AG08396 (cell line): ENCODE measurements at places on chromosomes 3 and 15.

DNA sequence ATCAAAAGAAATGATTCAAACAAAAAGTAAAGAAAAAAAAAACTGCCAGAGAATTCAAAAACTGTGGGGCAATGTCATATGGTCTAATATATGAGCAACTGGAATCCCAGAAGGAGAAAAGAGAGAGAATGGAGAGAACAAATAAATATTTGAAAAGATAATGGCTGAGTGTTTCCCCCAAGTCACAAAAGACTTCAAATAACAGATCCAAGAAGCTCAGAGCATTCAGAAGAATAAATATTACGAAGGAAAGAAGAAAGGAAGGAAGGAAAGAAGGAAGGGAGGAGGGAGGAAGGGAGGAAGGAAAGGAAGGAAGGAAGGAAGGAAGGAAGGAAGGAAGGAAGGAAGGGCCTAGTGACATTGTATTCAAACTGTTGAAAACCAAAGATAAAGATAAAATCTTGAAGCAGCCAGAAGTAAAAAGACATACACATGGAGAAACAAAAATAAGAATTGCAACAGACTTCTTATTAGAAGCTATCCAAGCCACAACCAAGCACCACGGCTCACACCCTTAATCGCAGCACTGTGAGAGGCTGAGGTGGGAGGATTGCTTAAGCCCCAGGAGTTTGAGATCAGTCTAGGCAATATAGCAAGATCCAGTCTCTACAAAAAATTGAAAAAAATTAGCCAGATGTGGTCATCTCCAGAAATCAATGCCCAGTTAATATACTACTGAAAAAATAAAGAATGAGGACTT, 118.9 kb upstream of the IGSF10 start:
- DNase-seq = no peak

DNA sequence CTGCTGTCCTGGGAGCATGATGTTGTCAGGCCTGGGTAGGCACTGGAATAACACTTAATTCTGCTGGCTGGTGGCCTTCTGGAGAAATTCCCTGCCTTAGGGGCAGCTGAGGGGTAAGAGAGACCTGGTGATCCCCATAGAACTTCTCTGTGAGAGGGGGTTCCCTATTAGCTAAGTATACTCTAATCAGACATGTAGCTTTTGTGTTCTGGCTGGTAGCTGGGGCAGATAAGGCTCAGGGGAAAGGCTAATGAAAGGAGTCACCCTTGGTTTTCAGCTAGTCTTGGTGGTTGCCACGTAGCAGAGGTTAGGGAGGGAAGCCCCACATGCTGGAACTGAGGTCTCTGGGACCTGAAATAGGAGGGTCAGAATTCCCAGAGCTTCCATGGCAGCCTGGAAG, 952 bp upstream of the HDDC3 start:
- DNase-seq = no peak

DNA sequence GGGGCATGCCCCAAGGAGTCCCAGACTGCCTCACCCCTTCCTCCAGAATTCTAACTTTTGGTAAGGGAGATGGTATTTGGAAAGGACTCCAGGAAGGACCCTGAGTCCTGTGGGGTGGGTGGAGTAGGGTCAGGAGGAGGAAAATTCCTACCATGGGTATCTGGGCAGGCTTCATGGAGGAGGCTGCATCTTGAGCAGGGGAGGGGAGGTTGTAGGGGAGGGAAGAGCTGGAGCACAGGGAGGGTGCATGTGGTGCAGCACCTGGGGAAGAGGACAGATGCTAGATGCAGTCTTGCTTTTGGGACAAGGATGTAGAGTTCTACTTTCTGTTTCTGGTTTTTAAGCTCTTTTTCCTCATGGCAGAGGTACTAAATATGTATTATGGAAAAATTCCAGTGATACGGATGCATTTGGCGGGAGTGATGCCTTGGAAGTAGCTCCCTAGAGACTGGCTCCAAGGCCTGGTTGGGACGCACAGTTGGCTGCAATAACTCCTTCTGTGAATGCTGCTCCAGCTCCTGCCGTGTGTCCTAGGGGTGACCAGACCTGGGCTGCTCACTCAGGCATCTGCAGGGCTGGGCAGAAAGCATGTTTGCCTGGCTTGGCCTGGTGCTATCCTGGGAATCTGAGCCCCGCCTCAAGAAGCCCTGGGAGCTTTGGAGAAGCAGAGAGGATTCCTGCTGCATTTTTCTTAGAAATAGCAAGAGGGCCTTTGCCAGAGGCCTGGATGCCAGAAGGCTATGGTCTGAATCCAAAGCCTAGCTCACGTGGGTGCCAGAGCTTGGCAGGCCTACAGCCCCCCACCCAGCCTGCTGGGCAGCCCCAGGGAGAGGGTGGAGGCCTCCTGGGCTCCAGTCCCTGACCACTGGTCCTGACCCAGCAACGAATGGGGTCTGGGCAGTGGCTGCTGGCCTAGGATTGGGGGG, 10.1 kb downstream of the SEMA3F start:
- DNase-seq = peak; percentile 67

- DNase-seq = no peak
These were observed 79.8 kb downstream of the RFTN1 start for GRCh38 chr3:16433701-16434151.

- DNase-seq = no peak
These were observed 446.1 kb upstream of the RARB start for GRCh38 chr3:24981924-24982323.

- DNase-seq = no peak
These were observed 610.2 kb downstream of the TBL1XR1 start for GRCh38 chr3:176587089-176587488.

- DNase-seq = no peak
These were observed 30.9 kb upstream of the ATP1B3 start for GRCh38 chr3:141845407-141846049.

DNA sequence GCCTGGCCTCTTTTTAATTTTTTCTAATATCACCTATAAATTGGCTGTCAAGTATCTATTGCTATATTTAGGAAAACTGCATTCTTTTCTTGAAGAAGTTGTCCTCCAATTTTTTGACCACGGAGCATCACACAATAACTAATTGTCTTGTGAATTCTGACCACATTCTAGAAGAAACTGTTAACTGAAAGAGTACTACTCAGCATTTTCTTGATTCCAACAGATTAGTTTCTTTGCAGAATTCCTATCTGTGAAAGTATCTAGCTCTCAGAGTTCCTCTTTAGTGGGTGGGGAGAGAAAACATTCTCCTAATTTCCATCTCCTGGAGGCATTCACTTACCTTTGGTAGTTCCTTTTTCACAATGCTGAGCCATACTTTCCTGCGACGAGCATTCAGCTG, 31.1 kb downstream of the INO80 start:
- no peak for DNase-seq

- DNase-seq = no peak
These were observed 8.4 kb upstream of the RBSN start for GRCh38 chr3:15107075-15107947.

GRCh38 chr3:133488785-133489367, 84.6 kb upstream of the CDV3 start:
- peak; percentile 49 for DNase-seq

DNA sequence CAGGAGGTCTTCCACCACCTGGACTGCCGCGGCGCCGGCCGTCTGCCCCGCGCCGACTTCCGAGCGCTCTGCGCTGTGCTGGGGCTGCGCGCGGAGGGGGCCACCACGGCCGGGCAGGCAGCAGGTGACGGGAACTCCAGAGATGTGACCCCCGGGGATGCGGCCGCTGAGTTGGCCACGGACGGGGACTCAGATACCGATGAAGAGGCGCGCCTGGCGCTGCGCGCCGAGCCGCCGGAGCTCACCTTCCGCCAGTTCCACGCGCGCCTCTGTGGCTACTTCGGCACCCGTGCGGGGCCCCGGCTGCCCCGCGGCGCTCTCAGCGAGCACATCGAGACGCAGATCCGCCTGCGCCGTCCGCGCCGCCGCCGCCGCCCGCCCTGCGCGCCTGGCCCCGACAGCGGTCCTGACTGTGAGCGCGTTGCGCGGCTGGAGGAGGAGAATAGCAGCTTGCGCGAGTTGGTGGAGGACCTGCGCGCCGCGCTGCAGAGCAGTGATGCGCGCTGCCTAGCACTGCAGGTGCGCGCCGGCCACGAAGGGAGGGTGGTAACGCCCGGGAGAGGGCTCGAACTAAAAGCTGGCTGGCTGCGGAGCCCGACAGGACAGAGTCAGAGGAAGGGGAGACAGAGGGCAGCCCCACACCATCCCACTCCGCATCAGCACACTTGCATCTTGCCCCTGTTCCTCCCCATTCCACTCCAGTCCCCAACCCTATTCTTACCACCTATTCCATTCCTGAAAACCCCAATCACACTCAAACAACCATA, 885 bp downstream of the EFCC1 start:
- no peak for DNase-seq

GRCh38 chr15:39358441-39359041, 222.3 kb upstream of the THBS1 start:
- peak; percentile 26 for DNase-seq

DNA sequence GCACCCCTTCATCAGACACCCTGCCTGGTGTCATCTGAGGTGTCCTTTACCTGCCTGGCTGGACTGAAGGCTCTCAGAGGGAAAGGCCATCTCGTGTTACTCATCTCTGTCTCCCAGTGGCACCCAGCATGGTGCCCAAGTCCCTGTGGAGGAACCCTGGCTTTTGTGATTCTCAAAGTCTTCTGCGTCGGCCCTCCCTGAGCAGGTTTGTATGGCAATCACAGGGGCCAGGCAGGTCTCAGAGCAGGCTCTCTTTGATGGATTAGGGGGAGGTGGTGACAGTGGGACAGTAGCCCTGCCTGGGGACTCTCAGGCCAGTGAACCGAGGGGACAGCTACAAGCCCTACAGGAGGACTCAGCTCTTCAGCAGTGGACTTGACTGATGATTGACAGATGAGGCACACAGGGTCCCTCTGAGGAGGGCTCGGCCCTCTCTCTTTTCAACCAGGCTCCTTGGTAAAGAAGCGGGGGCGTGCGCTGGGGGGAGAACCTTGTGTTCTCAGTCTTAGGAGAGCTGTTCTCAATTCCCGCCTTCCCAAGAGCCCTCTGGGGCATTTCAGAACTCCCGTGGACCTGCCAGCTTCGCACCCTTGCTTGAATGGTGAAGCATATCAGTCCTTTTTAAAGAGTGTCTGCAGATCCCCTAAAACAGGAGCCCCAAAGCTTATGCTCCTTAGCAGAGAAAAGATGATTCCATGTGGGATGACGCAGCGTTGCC, 108.3 kb downstream of the VGLL4 start:
- no peak for DNase-seq

DNA sequence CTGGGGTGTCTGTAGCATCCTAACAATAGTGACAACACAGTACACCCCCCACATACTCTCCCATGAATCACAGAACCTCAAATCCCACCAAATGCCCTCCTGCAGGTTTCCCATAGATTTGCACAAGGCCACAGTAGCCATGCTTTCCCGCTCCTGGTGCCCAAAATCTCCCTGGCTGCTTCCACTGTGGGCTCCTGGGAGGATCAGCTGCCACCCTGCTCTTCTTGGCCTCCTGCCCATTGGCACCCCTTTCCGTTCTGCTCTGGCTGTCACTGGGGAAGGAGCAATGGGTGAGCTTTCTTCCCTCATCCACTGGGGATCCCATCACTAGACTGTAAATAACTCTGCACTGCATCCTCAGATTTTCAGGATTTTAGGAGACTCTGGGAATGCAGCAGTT, 92.1 kb upstream of the SLC24A5 start:
- no peak for DNase-seq

DNA sequence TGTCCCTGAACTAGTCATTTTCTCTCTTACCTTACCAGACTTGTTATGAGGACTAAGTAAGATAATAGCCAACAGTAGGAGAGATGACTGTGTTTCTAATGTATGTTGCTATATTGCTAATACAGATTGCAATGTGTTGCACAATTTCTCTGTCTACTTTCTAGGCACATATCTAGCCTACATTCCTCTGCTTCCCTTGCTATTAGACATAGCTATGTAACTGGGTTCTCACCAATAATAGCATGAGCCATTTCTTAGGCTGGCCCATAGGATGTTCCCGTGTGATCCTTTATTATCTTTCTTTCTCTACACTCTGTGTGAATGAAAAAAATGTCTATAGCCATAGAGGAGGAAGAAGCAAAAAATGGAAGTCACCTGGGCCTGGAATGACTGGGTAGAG, 6.8 kb upstream of the LRRN1 start:
- DNase-seq = no peak

DNA sequence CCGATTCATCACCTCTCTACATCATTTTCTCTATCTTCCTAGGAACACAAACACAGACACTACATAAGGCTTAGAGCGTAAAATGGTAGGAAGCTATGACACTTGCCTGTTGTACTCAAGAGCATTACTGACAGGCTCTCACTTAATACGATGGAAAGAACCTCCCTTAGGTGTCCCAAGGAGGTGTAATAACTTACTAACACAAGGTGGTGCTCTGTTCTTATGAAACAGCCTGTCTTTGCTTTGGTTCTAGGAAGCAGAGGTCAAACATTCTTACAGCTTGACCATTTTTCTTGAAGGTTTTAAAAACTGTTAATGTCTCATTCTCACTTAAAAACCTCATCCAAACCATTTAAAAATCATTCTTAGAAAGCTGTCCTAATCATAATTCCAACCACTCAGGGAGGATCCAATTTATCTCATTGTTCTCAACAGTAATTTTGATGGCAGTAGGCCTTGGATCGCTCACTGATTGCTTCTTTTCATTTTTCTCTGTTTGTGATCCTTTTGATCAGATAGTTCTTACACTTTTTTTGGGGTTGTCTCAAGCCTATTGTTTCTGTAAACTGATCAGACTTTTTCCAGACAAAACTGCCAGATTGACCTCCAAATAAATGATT, 317.8 kb upstream of the AGTR1 start:
- peak; percentile 14 for DNase-seq

GRCh38 chr15:64651601-64652191, 123.7 kb downstream of the RBPMS2 start:
- DNase-seq = no peak

- DNase-seq = peak; percentile 67
These were observed 55.8 kb downstream of the ZNF621 start for GRCh38 chr3:40580494-40581091.

DNA sequence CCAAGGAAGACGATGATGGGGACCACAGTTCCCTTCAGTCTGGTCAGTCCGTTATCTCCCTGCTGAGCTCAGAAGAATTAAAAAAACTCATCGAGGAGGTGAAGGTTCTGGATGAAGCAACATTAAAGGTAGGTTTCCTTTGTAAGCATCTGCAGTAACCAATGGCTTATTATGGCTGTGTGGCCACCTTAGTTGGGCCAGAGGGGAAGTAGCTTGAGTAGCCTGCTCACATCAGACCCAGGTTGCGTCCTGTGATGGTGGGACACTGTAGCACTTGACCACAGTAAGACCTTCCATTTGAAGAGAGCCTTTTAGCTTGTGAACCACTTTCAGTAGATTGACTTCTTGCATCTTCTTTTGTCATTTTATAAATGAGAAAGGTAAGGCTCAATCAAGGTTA, 22.6 kb downstream of the STARD5 start:
- DNase-seq = no peak

GRCh38 chr3:30864836-30865235, 29.6 kb downstream of the GADL1 start:
- DNase-seq = no peak

DNA sequence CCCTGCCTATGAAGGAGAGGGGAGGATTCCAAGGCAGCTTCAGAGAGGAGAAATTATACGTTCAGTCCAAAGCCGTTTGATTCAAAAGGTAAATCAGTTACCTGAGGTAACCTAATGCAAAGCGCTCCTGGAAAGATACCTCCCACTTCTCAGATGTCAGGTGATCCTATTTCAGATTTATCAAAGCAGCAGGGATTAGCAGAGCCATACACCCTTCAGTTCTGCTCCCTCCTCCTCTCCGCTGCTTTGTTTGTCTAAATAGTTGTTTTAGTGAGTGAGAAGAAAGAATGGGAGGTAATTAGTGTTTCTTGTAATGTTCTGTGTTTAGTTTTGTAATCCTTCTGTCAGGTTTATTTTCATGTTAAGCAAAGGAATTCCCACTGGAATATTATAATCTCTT, 81.1 kb downstream of the SOX14 start:
- DNase-seq = no peak

GRCh38 chr3:123085932-123086627, 19.3 kb downstream of the PDIA5 start:
- no peak for DNase-seq
